ENCODE measurements at places on chromosomes 11 and 22.

- DNase-seq: no peak
Measured at GRCh38 chr22:45402466-45402985, 10.9 kb downstream of the SMC1B start.

- no peak for DNase-seq
Measured at GRCh38 chr22:46854125-46854870, 91.8 kb downstream of the TBC1D22A start.

DNA sequence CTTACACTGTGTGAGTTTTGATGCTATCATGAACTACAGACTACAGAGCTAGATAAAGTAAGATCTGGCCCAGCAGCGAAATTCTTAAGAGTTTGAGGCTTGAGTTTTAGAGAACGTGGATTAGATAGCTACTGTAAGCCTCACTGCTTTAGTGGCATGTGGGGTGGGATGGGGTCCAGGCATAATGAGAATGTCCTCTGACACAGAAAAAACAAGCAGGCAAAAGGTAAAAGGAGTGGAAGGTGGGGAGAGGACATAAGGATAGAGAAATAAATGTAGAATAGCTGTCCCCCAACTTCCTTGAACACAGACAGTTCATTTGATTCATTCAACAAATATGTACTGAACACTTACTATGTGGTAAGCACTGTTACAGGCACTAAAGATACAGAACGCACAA lies 324.5 kb upstream of the PITPNB start:
- DNase-seq: no peak

- DNase-seq: no peak
Measured at GRCh38 chr11:22343371-22344032, 5.3 kb downstream of the SLC17A6 start.
